ENCODE measurements at places on chromosomes 1 and 21.

DNA sequence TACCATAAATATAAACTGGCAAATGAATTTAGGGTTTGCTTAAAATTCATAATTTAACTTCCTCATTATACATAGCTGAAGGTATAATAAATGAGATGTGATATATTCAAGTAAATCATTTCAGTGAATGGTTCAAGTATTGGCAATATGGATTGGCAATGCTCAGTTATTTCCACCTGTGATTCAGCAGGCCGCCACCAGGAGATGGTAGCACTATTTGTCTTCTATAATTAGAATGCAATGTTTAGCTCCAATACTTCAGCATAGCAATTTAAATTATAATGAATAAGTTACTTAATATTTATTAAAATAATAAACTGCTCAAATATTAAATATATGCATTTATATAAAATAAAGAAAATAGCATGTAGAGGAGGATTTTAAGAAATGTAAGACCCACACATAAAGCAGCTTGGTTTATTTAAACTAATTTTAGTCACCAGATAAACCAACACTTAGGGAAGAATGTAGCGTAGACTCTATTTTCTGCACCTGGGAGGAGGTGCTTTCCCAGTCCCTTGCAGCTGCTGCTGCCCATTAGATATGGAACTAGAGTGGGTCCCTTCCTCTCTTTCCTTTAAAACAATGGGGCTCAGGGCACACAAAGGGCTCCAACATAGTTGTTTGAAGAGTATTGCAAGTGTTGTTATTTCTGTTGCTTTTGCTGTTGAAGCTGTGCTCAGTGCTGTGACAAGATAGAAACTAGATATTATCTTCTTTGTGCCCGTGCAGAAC lies 62.1 kb downstream of the PLPPR4 start:
- DNase-seq: no peak

- peak; percentile 63 for DNase-seq
Measured at GRCh38 chr1:26826261-26827105, at the start of gene ZDHHC18. Gene ZDHHC18 (plus strand): TSS chr1:26826688. CDS start chr1:26826805, 117 bp downstream.

DNA sequence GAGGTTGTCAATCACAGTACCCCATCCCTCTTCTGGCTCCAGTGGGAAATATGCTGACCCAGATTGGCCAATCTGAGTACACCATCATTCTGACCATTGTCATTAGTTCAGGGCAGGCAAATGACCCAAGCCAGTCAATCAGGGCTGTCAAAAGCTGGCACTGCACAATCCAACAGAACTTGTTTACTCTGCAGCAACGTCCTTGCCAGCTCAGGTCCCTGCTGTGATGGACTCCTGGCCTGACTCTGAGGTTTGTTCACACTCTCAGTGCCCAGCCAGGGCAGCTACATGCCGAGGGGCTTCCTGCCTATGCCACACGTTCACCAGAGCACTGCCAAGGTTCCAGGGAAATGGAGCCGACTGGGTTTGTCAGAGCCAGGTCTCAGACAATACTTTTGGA lies 14.7 kb upstream of the OVAAL start:
- no peak for DNase-seq

DNA sequence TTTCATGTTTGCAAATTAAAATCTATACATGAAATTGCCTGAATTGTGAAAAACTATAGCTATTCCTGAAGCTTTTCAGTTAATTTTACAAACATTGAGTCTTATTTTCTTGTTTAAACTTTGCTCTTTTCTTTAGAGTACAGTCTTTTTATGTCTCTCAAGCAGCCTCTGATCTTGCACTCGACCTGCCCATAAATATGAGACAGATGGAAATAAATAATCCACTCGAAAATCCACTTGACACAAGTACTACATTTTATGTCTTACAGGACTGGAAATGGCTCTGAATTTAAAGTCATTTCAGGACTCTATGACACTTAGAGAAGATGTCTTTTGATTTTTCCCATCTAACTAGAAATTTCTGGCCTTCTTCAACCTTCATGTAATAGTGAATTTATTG lies 283.8 kb downstream of the USP25 start:
- no peak for DNase-seq

DNA sequence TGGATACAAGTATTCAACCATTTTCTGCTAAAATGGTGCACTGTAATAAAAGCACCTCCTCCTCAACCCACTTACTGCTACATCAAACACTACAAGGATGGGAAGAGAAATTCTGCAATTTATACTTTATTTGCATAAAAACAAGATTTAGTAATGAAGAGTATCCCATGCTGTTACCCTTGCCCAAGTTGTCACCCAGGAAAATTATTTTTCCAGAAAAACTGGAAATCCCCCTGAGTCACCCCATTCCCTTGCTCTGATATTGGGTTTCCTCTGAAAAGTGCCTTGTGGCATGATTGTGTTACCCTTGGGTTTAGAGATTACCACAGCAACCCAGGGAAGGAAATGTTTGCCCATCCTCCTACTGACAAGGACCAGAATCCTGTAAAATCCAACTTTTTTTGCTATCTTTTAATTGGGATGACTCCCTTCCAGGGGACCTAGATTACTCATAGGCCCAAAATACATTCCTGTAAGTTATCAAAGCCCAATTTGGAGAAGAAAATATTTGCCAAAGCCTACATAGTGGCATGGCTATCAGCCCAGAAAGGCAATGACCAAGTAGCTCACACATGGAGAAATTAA lies 16.5 kb upstream of the ZC3H11B start:
- DNase-seq: no peak

GRCh38 chr1:174786760-174787159 lies 213.0 kb upstream of the CACYBP start:
- no peak for DNase-seq

DNA sequence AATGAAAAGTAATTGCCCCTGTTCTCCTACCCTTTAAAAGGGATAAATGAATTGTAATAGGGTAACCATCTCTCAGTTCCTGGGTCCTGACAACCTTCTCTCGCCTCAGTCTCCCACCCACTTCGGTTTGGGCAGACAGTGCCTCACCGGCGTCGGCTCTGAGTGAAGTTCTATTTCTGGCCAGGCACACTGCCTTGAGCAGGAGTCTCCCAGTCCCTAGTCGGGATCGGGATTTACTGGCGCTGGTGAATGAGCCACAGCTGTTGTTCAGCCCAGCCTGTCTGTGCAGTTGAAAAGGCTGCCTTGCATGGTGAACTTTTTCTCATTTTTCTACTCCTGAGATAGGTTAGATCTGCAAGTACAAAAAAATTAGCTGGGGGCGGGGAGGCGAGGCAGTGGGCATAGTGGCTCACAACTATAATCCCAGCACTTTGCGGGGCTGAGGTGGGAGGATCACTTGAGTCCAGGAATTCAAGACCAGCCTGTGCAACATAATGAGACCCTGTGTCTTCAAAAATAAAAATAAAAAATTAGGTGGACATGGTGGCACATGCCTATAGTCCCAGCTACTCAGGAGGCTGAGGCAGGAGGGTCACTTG lies 7.4 kb downstream of the PLEKHM2 start:
- DNase-seq: no peak

- no peak for DNase-seq
Measured at GRCh38 chr1:176735201-176735600, 272.2 kb downstream of the PAPPA2 start.

DNA sequence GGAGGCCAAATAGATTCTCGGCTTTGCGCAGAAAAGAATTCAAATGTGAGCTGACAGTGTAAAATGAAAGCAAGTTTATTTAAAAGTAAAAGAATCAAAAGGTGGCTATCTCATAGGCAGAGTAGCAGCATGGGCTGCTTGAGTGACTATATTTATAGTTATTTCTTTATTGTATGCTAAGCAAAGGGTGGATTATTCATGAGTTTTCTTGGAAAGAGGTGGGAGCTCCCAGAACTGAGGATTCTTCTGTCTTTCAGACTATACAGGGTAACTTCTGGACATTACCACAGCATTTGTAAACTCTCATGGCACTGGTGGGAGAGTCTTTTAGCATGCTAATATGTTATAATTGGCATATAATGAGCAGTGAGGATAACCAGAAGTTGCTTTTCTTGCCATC lies 659.9 kb downstream of the RWDD3 start:
- no peak for DNase-seq

GRCh38 chr21:28953247-28953646 lies 39.4 kb downstream of the LTN1 start:
- no peak for DNase-seq

- no peak for DNase-seq
Measured at GRCh38 chr1:234848972-234849649, 239.1 kb upstream of the IRF2BP2 start.

DNA sequence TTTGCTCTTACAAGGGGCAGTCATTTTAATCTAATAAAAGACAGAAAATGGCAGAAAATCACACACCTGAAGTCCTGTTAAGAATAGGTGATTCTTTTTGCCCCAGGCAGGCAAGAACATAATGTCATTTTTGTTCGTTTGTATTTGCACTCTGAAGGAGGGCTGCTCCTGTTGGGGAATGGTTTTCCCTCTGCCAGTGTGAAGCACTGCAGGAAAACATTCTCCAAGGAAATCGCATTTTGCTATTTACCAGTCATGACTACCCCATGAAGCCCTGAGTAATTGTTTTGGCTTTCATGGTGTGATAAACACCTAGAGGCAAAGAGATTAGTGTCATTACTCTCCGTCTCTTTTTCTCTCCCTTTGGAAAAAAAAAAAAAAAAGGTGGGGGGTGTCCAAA lies 345.5 kb downstream of the NTNG1 start:
- no peak for DNase-seq

DNA sequence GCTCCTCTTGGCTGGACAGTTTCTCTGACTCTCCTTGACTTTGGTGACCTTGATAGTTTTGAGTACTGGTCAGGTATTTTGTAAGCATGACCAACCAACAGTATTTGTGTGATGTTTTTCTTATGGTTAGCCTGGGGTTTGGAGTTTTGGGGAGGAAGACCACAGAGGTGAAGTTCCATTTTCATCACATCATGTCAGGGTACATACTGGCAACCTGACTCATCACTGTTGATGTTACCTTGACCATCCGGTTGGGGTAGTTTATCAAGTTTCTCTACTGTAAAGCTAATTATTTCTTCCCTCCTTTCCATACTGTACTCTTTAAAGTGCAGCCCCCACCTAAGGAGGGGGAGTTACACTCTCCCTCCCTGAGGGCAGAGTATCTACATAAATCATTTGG lies 13.4 kb downstream of the OSCP1 start:
- no peak for DNase-seq

GRCh38 chr1:23543707-23544443 lies 12.8 kb upstream of the E2F2 start:
- DNase-seq: no peak

GRCh38 chr1:93775224-93775623 lies 93.6 kb upstream of the BCAR3 start:
- DNase-seq: no peak

GRCh38 chr1:59714966-59715365 lies 99.8 kb upstream of the HOOK1 start:
- DNase-seq: no peak

GRCh38 chr1:180837020-180837419 lies 75.7 kb upstream of the KIAA1614 start:
- peak; percentile 38 for DNase-seq

GRCh38 chr1:181208967-181209366 lies 120.5 kb downstream of the IER5 start:
- no peak for DNase-seq
